ENCODE measurements at places on chromosomes 2 and 18. TPM values are rescaled to one million over a fixed set of nuclear protein-coding genes. Genes with fewer than 3 reads are reported as not detected.

GRCh38 chr2:216774620-216775019, 79.3 kb upstream of the IGFBP5 start:
- no peak for DNase-seq

DNA sequence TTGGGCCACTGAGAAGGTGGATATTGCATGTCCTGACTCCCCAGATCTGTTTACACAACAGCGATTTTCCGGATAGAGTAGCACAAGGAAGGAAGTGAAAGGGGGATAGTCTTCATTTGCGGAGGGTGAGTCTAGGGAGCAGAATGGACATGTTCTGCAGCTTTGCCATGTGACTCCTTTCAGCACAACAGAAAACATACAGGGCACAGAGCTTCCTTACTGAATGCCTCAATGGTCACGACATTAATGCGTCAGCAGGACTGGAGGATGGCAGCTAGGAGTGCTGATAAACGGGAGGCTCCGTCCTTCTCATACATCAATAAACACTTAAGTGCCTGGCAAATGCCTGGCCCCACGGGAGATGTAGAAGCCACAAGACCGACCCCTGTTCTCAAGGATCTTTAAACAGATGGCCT, 163.0 kb downstream of the FAM210A start:
- peak; percentile 45 for DNase-seq

DNA sequence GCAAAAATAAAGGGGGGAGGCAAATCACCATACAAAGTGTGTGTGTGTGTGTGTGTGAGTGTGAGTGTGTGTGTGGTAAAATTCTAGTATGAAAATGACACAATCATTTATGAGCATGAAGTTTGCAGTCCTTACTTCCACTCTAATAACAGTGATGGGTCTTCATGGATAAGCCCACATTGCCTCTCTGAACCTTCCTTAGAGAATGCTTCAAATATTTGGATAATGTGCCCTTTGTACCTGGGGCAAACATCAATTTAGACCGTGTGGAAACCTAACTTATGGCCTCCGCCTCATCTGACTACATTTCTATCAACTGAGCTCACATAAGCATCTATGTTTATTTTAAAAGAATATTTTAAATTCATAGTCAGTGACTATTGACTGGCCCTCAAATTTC, 3.7 kb downstream of the SCN9A start:
- no peak for DNase-seq

DNA sequence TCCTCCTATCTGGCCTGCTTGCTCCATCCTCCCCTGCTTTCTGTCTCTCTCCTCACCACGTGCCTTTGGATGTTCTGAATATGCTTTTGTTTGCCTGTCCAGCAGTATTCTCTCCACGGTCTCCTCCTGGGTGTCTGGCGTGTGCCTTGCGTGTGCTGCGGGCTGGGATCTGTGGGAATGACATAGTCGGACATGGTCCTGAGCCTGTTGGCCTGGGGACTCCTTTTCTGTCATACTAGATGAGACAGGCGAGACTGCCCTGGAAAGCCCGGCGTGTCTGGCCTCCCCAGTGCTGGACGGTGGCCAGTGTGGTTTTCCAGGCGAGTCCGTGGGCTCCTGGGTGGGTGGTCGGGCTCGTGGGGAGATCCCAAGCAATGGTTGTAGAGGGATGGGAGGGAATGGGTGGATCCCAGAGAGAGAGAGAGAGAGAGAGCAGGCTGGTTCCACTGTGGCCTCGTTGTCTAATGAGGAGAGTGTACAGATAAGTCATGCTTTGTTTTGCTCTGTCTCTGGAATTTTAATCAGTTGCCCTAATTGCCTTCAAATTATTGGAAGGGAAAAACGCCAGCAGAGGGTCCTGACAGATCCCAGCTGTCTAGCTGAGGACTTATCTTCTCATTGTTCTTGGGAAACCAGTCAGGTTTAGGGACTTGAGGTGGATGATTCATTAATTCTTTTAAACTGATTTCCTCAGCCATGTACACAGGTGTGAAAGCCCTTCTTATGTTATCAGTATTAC, 58.3 kb downstream of the HPCAL1 start:
- no peak for DNase-seq

DNA sequence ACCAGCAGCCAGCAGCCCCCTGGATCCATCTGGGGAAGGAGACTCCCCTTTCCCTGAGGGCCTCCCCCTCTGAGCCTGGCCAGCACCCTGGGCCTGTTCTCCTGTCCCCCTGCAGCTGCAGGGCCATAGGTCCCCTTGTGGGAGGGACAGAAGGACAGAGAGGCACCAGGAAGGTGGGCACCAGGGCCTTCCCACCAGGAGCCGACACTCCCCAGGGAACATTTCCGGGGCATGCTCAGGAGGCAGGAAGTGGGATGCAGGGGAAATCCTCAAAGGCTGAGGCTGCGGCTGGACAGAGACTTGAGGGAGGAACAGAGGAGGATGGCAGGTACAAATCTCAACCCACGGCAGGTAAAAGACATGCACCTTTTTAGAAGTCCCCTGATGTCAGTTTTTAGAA, 14.4 kb upstream of the DNMT3A start:
- DNase-seq, result no peak

ABCG8 gene
- total RNA-seq, result not detected

NT5DC4 gene
- total RNA-seq, result not detected

- no peak for DNase-seq
Observed at GRCh38 chr18:67845035-67845434, 328.5 kb upstream of the DSEL start.

PLGLB1 gene
- total RNA-seq, result 1.5 TPM
